ENCODE measurements at places on chromosomes 1 and 21.

DNA sequence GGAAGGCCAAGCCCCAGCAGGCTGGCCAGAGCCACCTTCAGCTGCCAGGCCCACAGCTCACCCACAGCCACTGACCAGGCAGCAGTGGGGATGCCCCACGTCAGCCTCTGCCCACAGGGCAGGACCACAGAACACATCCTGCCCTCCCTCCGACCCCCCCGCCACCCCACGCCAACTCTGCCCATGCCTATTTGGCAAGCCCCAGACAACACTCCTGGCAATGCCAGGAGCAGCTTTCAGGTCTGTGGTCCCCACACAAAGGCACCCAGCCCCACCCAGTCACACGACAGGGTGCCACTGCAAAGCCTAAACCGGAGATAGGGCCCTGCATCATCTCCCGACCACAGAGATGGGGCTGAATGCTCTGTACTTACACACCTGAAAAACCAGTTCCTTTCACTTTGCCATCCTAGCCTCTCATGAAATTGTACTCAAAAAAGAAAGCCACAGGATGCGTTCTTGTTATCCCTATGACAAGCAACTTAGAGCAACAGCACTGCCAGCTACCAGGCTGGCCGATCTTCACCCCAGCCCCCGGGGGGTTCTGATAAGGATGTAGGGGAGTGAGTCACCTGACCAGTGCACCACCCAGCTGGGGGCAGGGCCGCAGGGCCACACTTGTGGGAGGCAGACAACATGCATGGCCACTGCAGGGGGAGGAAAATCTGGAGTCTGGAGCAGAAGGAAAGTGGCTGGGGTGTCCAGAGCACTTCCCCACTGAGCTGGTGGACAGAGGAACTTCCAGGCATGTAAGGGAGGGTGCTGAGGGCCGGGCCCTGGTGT is 36.2 kb downstream of the UBE2G2 start:
- H3K27ac ChIP-seq, result no peak overlapping the region
- peaks cover 12% of the 10 kb centered on the region for H3K4me1 ChIP-seq
- peaks cover 5% of the 10 kb centered on the region for H3K36me3 ChIP-seq
- no peaks in the 10 kb centered on the region for H3K27me3 ChIP-seq

- H3K27me3 ChIP-seq, result no peaks in the 10 kb centered on the region
- peaks cover 7% of the 10 kb centered on the region for H3K4me1 ChIP-seq
- H3K36me3 ChIP-seq, result no peaks in the 10 kb centered on the region
- no peak for DNase-seq
- peak overlapping the region; percentile 61 for H3K27ac ChIP-seq
- H3K4me3 ChIP-seq, result no peak overlapping the region
These were observed 78.9 kb upstream of the SLC45A1 start for GRCh38 chr1:8239039-8239305.

- DNase-seq, result no peak
- H3K27me3 ChIP-seq, result no peaks in the 10 kb centered on the region
- no peaks in the 10 kb centered on the region for H3K4me1 ChIP-seq
- no peaks in the 10 kb centered on the region for H3K36me3 ChIP-seq
- H3K4me3 ChIP-seq, result no peak overlapping the region
These were observed 10.5 kb upstream of the IFI6 start for GRCh38 chr1:27682351-27682944.

- no peak overlapping the region for H3K27ac ChIP-seq
- H3K27me3 ChIP-seq, result no peaks in the 10 kb centered on the region
These were observed 127.3 kb upstream of the POU3F1 start for GRCh38 chr1:38173848-38174247.

- no peaks in the 10 kb centered on the region for H3K27me3 ChIP-seq
- H3K27ac ChIP-seq, result no peak overlapping the region
- no peaks in the 10 kb centered on the region for H3K36me3 ChIP-seq
- no peak overlapping the region for H3K4me3 ChIP-seq
- H3K4me1 ChIP-seq, result peaks cover 11% of the 10 kb centered on the region
These were observed 7.8 kb downstream of the TBX19 start for GRCh38 chr1:168288311-168289052.

DNA sequence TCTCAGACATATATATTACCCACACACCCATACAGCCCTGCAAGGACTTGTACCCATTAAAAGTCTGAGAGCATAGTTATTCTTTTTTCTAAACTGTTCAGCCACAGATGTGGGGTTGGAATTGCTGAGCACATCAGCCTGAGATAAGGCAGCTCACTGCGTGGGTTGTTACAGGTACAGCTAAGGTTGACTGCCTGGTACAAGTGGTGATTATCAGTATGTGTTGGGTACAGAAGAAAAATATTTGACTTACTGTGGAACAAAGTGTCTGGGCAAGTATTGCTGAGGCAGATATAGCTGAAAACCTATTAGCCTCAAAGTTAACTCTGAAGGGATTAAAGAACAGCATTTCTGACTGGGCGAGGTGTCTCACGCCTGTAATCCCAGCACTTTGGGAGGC is 5.0 kb downstream of the STX12 start:
- H3K4me3 ChIP-seq, result no peak overlapping the region
- no peak overlapping the region for H3K27ac ChIP-seq
- H3K27me3 ChIP-seq, result no peaks in the 10 kb centered on the region
- H3K36me3 ChIP-seq, result no peaks in the 10 kb centered on the region
- no peak for DNase-seq

GRCh38 chr1:24190983-24191461 is 3.9 kb upstream of the IFNLR1 start:
- no peak for DNase-seq
- H3K27ac ChIP-seq, result no peak overlapping the region
- no peak overlapping the region for H3K4me3 ChIP-seq
- no peaks in the 10 kb centered on the region for H3K27me3 ChIP-seq
- H3K4me1 ChIP-seq, result peaks cover 16% of the 10 kb centered on the region

GRCh38 chr1:180267211-180267561 is 37.1 kb downstream of the LHX4 start:
- no peak overlapping the region for H3K4me3 ChIP-seq
- H3K4me1 ChIP-seq, result no peaks in the 10 kb centered on the region
- peak; percentile 65 for DNase-seq
- H3K27me3 ChIP-seq, result no peaks in the 10 kb centered on the region
- H3K36me3 ChIP-seq, result no peaks in the 10 kb centered on the region

GRCh38 chr1:88680471-88680870 is 3.6 kb upstream of the PKN2 start:
- no peak overlapping the region for H3K27ac ChIP-seq
- H3K27me3 ChIP-seq, result no peaks in the 10 kb centered on the region
- no peak for DNase-seq

GRCh38 chr1:198577444-198577843 is 37.0 kb upstream of the ATP6V1G3 start:
- no peak overlapping the region for H3K27ac ChIP-seq
- no peak for DNase-seq
- no peaks in the 10 kb centered on the region for H3K36me3 ChIP-seq

- H3K27ac ChIP-seq, result no peak overlapping the region
- H3K4me1 ChIP-seq, result peaks cover 3% of the 10 kb centered on the region
- H3K27me3 ChIP-seq, result no peaks in the 10 kb centered on the region
- DNase-seq, result no peak
These were observed 86.0 kb downstream of the SLC25A24 start for GRCh38 chr1:108114033-108114599.

- DNase-seq, result no peak
- no peak overlapping the region for H3K4me3 ChIP-seq
- H3K27me3 ChIP-seq, result no peaks in the 10 kb centered on the region
- H3K4me1 ChIP-seq, result peaks cover 19% of the 10 kb centered on the region
- H3K27ac ChIP-seq, result no peak overlapping the region
These were observed 2.9 kb downstream of the CASQ1 start for GRCh38 chr1:160193091-160193819.

- no peaks in the 10 kb centered on the region for H3K27me3 ChIP-seq
- peaks cover 14% of the 10 kb centered on the region for H3K4me1 ChIP-seq
- no peak overlapping the region for H3K4me3 ChIP-seq
- DNase-seq, result no peak
- H3K36me3 ChIP-seq, result no peaks in the 10 kb centered on the region
These were observed 31.9 kb downstream of the MTARC1 start for GRCh38 chr1:220818421-220819173.

- no peaks in the 10 kb centered on the region for H3K27me3 ChIP-seq
- H3K4me3 ChIP-seq, result no peak overlapping the region
- peaks cover 17% of the 10 kb centered on the region for H3K4me1 ChIP-seq
- DNase-seq, result no peak
These were observed 66.1 kb upstream of the AKT3 start for GRCh38 chr1:243916160-243916559.

DNA sequence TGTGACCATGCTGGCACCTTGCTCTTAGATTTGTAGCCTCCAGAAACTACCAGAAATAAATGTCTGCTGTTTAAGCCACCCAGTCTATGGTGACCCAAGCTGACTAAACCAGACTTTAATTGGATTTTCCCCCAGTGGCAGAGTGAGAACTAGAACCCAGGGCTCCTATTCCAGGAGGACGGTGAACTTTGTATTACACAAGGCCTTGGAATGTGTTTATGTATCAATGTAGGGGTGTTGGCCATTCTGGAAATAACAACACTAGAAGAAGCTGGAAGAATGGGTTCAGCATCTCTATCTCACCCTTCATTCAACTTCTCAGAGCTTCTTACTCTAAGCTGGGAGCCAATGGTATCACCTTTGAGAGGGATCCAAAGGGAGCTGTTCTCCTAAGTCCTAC is 37.0 kb downstream of the ARHGEF11 start:
- no peaks in the 10 kb centered on the region for H3K27me3 ChIP-seq
- no peak overlapping the region for H3K27ac ChIP-seq
- H3K4me3 ChIP-seq, result no peak overlapping the region
- H3K36me3 ChIP-seq, result no peaks in the 10 kb centered on the region

GRCh38 chr1:213649373-213649772 is 338.4 kb upstream of the PROX1 start:
- H3K27ac ChIP-seq, result no peak overlapping the region

DNA sequence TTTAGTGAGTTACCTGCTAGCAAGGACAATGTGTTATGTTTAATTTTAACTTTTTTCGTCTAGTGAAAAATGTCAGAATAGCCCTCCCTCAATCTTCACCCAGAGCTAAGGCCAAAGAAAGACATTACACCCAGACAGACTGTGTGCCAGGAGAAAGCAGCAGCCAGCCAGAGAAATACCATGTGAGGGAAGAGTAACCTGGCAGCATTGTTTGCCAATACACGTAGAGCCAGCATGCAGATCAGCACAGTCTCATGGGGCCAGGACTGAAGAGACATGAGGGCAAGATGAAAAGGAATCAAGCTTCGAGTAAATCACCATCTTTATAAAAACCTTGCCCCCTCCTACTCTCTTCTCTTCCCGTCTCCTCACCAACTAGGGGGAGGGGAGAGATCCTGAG is 88.5 kb upstream of the ADAR start:
- DNase-seq, result no peak
- no peaks in the 10 kb centered on the region for H3K27me3 ChIP-seq
- no peaks in the 10 kb centered on the region for H3K4me1 ChIP-seq
- no peak overlapping the region for H3K4me3 ChIP-seq

GRCh38 chr1:107439567-107439966 is 298.7 kb downstream of the NTNG1 start:
- H3K4me3 ChIP-seq, result no peak overlapping the region
- H3K27ac ChIP-seq, result no peak overlapping the region
- H3K4me1 ChIP-seq, result no peaks in the 10 kb centered on the region
- no peaks in the 10 kb centered on the region for H3K27me3 ChIP-seq
- DNase-seq, result no peak
- H3K36me3 ChIP-seq, result no peaks in the 10 kb centered on the region

GRCh38 chr1:40338745-40339419 is 21.8 kb upstream of the COL9A2 start:
- peaks cover 8% of the 10 kb centered on the region for H3K4me1 ChIP-seq
- H3K27ac ChIP-seq, result no peak overlapping the region
- H3K36me3 ChIP-seq, result no peaks in the 10 kb centered on the region
- no peaks in the 10 kb centered on the region for H3K27me3 ChIP-seq
- DNase-seq, result no peak
- no peak overlapping the region for H3K4me3 ChIP-seq
